Fibroblast of mammary gland (primary cell): ENCODE measurements at places on chromosomes 12 and 14.

GRCh38 chr12:24127919-24128721, 178.7 kb upstream of the SOX5 start:
- no peak for DNase-seq

GRCh38 chr14:68782091-68782981, 10.5 kb downstream of the ZFP36L1 start:
- DNase-seq: no peak

DNA sequence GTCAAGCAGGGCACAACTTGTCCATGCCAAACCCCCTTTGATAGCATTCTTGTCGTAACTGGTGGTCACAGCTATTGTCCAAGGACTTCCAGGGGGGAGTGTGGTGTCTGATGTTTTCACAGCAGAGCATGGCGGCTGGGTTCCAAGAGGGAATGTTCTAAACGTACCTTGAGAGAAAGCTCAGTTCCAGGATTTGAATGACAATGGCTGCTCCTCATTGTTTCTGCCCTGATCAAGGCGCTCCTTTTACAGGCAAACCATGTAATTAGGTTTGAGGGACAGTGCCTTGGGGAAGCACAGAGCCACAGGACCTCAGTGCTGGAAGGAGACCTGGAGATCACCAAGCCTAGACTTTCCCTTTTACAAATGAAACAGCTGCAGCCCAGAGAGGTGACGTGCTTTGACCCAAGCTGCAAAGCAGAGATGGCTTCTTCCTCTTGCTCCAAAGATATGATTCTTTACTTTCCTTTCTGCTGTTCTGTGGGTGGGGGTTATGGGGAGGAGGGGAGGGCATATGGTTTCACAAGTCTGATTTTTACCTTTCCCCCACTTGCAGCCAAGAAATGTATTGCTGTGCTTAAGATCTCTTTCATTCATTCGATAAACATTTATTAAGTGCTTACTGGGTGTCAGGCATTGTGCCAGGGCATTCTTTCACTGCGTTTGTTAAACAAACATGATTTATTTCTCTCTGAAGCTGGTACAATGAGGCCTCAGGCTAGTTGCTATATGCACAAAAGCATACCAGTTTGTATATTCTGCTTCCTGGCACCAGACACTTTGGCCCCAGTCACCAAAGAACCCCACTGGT, 172.8 kb downstream of the KTN1 start:
- DNase-seq: peak; percentile 55

- peak; percentile 62 for DNase-seq
Observed at GRCh38 chr12:75603475-75603874, 92.1 kb upstream of the KRR1 start.

GRCh38 chr12:53532021-53532420, 24.7 kb upstream of the NPFF start:
- no peak for DNase-seq

DNA sequence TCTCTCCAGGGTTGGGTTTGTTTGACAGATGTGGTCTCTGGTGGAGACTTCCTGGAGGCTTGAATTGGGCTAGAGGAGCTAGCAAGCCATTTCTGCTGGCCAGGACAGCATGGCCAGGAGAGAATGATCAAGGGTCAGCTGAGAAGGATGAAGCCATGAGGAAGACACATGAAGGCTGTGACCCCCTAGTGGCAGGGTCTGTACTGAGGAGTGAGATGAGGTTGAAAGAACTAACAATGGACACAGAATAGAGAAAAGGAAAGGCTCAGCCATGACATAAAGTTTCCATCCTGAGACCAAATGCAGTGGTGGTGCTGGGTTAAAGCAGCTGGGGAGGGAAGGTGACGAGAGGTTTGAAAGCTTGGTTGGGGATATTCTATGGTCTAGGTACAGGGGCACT, 89.9 kb downstream of the NT5DC3 start:
- DNase-seq: no peak

GRCh38 chr12:69687390-69687789, 11.7 kb downstream of the BEST3 start:
- peak; percentile 85 for DNase-seq
